ENCODE measurements at places on chromosomes 1 and 21.

- no peak for DNase-seq
Measured at GRCh38 chr1:8541961-8542521, 224.1 kb downstream of the SLC45A1 start.

GRCh38 chr1:157110686-157111085 lies 11.1 kb upstream of the ETV3L start:
- DNase-seq: no peak

GRCh38 chr21:33434770-33435360 lies 31.7 kb downstream of the IFNGR2 start:
- peak; percentile 40 for DNase-seq

DNA sequence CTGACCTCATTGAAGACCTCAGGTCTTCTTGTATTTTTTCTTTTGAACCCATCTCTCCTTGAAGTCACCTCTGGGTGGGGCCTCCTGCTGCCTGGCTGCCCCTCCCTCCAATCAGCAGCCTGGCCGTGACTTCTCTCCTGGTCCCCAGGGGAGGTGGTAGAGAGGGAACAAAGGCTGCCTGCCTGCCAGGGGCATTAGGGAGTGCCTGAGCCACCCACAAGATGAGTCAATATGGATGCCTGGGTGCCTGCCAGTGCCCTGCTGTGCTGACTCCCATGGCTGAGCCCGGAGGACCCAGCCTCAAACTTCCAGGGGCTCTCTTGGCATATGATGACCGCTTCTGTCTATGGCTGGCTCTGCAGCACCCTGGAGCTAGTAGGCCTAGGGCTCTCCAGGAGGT lies 5.3 kb upstream of the CDCP2 start:
- no peak for DNase-seq

DNA sequence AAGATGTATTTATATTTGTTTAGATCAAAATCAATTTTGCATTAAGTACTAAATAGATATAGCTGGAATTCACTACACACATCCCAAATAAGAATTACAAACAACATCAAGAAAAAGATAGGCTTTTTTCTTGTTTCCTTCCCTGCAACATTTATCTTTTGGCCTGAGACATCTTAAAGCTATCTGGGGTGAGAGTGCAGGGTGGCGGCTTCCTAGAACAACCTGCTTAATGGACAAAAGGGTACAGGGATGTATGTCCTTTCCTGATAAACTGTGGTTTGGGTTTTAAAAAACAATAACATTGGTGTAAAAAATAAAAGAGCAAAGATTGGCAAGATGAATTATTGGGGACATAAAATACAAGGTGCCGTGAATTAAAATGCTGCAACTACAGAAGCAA lies 54.4 kb downstream of the EPRS1 start:
- no peak for DNase-seq

- DNase-seq: no peak
Measured at GRCh38 chr1:236128646-236129178, 13.6 kb upstream of the GPR137B start.

- DNase-seq: no peak
Measured at GRCh38 chr1:71834601-71835441, 447.5 kb downstream of the NEGR1 start.

GRCh38 chr1:196680107-196680506 lies 28.3 kb downstream of the CFH start:
- DNase-seq: no peak

DNA sequence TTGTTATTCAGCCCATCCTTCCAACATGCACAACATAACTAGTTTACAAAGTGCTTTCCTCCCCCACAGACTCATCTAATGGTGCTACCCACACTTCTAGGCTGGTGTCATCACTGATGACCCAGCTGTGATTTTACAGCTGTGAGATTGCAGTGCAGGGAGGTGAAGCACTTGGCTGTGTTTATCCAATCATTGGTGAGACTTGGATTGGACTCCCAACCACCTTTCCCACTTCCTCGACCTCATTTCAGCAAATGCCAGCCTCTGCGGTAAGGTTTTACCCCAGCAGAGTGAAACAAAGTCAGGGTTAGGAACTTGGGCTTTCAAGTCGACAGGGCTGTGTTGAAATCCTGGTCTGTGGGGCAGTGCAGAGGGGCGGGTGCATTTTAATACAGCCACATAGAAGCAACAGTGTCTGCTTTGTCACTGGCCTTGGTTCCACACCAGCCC lies 22.1 kb downstream of the ECHDC2 start:
- no peak for DNase-seq

DNA sequence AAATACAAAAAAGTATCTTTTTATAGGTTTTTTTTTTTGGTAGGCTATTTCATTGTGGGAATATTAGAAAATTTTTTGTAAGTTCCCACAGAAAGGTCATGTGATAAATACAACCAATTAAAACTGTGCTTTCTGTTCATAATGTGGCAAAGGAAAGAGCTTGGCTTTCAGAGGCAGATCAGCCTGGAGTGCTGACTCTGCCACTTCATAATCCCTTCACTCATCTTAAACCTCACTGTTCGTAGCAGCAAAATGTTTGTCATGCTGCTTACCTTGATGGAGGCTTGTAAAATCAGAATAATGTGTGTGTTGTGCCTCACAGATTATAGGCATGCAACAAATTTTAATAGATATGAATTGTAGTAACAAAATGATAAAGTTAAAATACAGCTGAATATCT lies 176.8 kb downstream of the ZP4 start:
- DNase-seq: no peak

DNA sequence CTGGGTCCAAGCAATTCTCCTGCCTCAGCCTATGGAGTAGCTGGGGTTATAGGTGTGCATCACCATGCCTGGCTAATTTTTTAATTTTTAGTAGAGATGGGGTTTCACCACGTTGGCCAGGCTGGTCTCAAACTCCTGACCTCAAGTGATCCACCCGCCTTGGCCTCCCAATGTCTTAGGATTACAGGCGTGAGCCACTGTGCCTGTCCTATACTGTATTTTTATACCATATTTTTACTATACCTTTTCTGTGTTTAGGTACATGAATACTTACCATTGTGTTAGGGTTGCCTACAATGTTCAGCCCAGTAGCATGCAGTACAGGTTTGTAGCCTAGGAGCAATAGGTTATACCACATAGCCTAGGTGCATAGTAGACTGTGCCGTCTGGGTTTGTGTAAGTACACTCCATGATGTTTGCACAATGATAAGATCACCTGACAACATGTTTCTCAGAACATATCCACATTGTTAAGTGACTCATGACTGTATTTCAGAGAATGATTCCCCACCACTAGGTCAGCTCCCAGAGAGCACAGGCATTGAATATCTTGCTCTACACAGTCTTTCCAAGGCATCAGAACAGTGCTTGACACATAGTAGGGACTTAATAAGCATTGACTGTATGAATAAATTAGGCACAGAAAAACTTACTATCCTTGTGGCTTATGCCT lies 6.0 kb upstream of the CITED4 start:
- DNase-seq: no peak

DNA sequence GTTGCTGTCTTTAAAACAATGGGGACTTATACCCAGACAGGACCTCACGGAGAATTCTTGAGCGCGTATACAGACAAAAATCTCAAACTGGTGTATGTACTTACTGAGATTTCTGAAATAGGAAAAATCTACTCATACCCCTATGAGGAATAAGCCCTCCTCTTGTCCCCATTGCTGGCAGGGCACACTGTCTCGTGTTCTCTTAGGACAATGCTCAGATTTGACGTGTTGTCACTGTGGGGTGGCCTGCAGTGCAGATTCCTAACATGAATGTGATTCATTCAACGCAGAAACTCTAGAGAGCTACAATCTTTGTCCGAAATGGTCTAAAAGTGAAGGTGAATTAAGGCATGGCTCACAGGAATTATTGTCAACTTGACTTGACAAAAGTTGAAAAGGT lies 31.1 kb upstream of the PDE9A start:
- no peak for DNase-seq

GRCh38 chr1:32904797-32905196 lies 3.6 kb upstream of the TMEM54 start:
- no peak for DNase-seq

DNA sequence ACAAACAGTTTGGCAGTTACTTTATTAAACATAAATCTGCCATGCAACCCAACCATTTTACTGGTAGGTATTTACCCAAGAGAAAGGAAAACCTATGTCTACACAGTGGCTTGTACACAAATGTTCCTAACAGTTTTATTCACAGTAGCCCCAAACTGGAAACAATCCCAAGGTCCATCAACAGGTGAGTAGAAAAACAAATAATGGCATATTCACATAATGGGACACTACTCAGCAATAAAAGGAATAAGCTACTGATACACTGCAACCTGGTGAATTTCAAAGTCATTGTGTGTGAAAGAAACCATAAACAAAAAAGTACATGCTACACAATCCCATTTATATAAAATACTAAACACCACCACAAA lies 12.7 kb downstream of the KYAT3 start:
- DNase-seq: no peak

DNA sequence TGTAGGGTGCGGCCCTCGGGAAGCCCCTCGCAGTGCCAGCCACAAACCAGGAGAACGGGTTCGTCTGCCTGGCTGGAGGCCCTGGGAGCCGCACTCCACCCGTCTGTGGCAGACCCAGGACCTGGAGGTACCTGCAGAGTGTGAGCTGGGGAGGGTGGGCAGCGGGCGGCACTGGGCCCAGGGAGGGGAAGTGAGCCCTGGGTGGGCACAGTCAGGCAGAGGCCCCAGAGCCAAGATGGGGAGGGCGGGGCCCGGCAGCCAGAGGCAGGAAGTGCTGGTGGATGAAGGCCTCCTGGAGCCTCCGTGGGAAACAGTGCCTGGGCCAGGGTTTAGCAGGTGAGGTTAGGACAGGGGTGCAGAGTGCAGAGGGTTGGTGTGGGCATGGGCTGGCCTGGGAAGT lies 4.0 kb upstream of the PEX10 start:
- DNase-seq: no peak

DNA sequence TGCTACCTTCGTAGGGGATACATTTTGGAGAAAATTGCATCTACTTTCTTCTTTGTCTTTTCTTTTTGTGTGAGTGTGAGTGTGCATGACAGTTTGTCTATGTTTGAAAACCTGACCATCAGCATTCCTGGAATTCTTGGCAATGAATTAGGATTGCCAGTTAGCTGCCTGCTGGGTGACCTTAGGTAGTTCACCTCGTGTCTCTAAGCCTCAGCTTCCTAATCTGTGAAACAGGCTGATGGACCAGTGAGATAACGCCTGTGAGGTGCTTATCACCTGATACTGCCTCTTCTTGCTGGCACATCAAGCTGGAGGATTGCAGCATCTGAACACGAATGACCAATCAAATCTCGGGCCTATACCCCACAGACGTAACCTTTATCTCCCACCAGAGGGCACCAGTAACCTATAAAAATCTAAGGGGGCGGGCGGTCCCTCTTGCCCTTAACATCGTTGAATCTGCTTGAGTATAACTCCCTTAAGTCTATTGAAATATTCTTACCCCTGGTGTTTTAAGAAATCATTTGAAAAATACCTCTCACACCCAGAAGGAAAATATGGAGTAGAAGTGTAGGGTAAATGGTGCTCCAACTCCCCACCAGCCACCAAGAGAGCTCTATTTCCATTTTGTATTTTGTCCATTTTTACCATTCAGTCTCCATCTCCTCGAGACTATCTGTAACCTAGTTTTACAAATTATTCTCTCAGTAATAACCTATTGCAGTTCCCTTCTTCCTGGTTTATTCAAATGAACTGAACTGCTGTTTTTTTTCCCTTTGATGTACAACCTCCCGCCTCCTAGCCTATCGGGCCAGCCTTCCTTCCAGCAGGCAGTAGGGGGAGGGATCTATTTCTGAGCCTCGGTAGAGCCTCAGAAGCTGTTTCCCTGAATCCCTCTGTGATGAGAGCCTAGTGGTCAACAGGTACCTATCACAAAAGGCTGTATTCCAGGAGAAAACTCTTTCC lies 49.7 kb downstream of the MDM4 start:
- peak; percentile 65 for DNase-seq

GRCh38 chr1:27542463-27543273 lies 52.7 kb upstream of the WASF2 start:
- DNase-seq: no peak

DNA sequence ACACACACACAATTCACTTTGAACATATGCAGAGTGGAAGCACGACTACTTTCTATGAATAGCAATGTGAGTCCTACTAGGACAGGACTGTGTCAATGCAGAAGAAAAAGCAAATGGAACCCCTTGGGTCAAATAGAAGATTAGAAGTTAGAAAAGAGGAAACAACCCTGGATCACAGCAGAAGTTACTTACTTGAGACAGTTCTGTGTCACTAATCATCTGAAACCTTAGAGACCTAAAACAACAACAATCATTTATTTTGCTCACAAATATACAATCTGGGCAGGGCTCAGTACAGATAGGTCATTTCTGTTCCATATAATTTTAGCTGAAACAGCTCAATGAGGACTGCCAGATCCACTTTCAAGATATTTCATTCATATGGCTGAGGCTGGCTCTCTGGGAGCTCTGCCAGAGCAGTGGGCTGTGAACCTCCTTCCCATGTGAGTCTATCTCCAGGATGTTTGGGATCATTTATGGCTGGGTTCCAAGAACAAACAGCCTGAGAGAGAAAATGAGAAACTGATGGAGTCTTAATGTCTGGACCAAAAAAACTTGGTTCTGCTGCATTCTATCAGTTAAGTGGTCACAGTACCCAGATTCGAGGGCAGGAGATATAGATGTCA lies 42.5 kb upstream of the IL10 start:
- no peak for DNase-seq

- DNase-seq: no peak
Measured at GRCh38 chr21:31348188-31348587, 4.1 kb upstream of the TIAM1 start.
